ENCODE measurements at places on chromosomes 7 and 10.

DNA sequence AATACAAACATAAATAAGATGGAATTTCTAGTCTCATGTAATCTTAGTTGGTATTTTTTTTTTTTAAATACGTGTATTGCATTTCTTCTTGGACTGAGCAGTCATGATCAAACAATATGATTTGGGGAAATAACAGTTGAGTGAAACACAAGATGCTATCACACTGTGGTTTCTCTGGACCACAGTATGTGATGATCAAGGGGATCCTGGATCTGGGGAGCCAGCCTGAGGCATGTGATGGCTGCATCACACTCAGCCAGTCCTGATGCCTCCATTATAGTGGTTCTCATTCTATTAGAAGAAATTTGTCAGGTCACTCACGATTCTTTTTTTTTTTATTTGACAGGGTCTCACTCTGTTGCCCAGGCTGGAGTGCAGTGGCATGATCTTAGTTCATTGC, 495.9 kb upstream of the POT1 start:
- ATAC-seq = no peak

DNA sequence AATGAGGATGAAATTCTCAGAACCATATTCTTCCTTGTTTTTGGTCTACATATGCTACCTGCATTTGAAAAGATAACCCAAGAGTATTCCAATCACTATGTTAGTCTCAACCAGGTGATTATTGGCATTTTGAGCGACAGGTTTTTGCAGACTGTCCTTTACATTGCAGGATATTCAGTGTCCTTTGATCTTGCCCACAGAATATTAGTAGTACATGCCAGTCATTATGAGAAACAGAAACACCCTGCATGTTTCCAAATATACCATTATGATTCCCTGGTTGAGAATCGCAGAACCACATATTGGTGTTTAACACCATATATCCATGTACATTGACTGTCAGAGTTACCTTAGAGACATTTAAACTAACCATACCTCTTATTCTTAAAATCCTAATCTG, 30.6 kb downstream of the TMEM243 start:
- no peak for ATAC-seq

DNA sequence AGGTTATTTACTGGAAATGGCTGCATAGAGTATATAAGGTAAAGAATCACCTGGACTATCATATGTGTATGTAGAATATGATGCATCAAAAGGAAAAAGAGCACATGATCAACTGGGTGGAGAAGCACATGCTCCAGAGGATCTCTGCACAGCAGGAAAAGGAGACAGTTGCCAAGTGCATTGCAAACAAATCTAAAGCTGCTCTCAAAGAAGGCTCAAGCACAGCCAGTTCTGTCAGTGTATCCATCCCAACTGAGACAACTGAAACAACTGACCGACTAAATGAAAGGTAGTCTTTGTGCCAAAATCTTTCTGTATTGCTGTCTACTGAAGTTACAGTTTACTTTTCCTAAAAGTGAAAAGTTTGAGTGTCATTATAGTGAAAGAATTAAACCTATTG, 83.2 kb upstream of the SGCE start:
- ATAC-seq = no peak

GRCh38 chr10:72851509-72851908, 42.0 kb upstream of the OIT3 start:
- ATAC-seq = no peak

GRCh38 chr10:110208614-110209453, 1.4 kb downstream of the MXI1 start:
- no peak for ATAC-seq

DNA sequence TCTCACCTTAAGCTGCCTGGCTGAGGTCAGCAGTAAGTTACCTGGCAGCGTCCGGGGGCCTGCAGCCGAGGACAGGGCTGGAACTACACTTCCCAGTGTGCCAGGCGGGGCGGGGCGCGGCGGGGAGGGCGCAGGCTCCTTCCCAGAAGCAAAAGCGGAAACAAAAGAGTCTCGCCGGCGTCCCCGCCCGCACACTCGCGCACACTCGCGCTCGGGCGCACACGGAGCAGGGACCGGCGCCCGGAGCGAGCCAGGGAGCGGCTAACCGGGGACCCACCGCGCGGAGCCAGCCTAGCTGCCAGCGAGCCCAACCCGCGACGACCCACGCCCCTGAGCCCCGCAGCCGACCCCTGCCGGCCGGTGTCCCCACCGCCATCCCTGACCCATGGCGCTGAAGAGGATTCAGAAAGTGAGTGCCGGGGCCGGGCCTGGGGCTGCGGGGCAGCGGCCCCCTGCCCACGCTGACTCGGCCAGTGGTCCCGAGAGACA, at the start of gene UBE2D1:
Gene UBE2D1 (plus strand): TSS at position 190 of the 489 bp plus-strand sequence. CDS start 196 bp downstream, at position 386.
- ATAC-seq = peak; percentile 95

GRCh38 chr10:133405844-133406527, 12.0 kb downstream of the MTG1 start:
- ATAC-seq = no peak

GRCh38 chr7:112021379-112022044, 184.7 kb downstream of the DOCK4 start:
- no peak for ATAC-seq

- no peak for ATAC-seq
These were observed 129.6 kb downstream of the TNS3 start for GRCh38 chr7:47452295-47452694.

- no peak for ATAC-seq
These were observed 21.6 kb downstream of the LIPJ start for GRCh38 chr10:88608052-88608732.

GRCh38 chr7:107982918-107983389, 20.0 kb downstream of the LAMB1 start:
- ATAC-seq = peak; percentile 76

GRCh38 chr7:139182363-139182762, 48.7 kb upstream of the UBN2 start:
- no peak for ATAC-seq

- ATAC-seq = no peak
These were observed 6.7 kb downstream of the SKIDA1 start for GRCh38 chr10:21518641-21519396.

DNA sequence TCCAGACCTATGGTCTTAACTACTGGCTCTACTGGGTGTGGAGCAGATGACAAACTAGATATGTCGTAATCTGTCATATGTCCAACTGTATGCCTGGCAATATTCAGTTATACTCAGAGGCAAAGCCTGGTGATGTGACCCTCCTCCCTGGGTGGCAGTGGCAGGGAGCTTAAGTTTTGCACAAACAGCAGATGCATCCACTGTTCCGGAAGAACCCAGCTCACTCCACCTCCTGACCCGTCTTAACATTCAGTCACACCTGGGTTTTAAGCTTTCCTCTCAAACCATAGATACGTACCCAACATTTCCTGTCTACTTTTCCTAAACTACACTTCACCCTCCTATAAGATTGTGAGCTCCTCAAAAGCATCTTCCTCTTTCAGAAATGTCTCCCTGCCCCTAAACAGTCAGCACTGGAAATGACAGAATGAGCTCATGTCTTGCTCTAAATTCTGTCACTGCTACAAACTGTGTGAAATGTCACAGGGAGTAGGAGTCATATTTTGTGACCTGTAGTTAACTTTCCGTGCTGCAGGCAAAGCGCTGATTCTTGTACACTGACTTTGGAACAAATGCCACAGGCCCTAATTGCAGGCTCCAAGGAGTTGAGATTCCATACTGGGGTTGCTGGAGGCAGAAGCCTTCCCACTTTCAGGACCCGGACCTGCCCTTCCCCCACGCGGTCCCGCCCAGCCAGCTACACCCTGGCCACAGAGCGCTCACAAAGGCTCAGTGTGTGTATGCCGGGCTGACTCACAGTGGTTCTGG, 23.9 kb downstream of the SCD start:
- ATAC-seq = peak; percentile 35

GRCh38 chr7:110507832-110508231, 583.1 kb upstream of the LRRN3 start:
- no peak for ATAC-seq

DNA sequence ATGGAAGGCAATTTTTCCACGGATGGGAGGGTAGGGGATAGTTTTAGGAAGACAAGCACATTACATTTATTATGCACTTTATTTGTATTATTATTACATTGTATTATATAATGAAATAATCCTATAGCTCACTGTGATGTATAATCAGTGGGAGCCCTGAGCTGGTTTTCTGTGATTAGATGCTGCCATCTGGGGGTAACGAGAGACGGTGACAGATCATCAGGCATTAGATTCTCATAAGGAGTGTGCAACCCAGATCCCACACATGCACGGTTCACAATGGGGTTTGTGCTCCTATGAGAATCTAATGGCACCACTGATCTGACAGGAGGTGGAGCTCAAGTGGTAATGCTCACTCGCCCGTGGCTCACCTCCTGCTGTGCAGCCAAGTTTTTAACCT, 103.9 kb upstream of the STK17A start:
- ATAC-seq = no peak

- no peak for ATAC-seq
These were observed 1203.3 kb upstream of the CELF2 start for GRCh38 chr10:9814285-9814864.

DNA sequence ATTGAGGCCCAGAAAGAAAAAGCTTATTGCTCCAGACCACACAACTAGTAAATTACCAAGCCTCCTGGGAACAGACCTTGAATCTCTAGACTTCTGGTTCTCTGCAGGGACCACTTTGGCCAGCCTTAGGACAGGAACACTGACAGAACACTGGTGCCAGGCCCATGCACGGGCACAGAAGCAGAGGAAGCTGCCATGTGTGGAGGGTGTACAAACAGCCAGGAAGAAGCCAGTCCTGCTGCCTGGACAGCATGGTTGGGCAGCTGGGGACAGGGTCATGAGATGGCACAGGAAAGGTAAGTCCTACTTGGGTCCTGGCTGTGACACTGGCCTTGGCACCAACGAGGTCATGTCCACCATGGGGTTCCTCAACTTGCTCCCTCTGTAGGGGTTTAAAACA, 19.2 kb downstream of the MMRN2 start:
- no peak for ATAC-seq

GRCh38 chr10:46084321-46085165, 38.5 kb upstream of the MSMB start:
- ATAC-seq = no peak

DNA sequence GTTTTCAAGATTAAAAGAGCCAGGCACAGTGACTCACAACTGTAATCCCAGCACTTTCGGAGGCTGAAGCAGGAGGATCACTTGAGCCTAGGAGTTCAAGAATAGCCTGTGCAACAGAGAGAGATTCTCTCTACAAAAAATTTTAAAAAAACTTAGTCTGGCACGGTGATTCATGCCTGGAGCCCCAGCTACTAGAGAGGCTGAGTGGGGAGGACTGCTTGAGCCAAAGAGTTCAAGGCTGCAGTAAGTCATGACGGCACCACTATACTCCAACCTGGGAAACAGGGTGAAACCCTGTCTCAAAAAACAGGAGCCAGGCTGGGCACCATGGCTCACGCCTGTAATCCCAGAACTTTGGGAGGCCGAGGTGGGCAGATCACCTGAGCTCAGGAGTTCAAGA, 86.6 kb upstream of the KCTD7 start:
- ATAC-seq = no peak

DNA sequence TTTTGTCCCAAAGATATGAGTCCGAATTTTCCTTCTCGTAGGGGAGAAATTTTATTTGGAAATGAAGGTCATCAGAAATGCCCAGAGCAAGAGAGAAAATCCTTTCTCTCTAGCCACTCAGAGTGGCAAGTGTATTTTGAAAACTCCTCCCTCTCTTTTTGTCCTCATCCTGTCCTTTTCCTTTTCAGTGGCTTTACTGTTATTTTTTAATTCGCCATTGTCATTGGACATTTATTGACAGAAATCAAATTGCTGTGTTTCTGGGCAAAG, 39.6 kb downstream of the TET1 start:
- ATAC-seq = no peak

DNA sequence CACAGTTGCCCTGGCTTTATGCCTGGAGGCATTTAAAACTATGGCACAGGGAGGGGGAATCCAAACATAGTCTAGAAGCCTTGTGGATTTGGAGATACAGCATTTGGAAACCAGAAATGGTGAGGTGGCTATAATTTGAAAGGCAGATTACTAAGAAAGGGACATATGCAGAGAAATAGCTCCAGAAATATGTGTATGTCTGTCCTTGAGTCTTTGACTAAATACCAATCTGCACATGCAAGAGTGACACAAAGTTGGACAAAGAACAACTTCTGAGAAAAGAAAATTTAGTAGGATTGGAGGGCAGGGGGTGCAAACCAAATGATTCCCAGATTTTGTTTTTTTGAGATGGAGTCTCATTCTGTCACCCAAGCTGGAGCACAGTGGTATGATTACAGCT, 229.6 kb downstream of the TMEM26 start:
- no peak for ATAC-seq

DNA sequence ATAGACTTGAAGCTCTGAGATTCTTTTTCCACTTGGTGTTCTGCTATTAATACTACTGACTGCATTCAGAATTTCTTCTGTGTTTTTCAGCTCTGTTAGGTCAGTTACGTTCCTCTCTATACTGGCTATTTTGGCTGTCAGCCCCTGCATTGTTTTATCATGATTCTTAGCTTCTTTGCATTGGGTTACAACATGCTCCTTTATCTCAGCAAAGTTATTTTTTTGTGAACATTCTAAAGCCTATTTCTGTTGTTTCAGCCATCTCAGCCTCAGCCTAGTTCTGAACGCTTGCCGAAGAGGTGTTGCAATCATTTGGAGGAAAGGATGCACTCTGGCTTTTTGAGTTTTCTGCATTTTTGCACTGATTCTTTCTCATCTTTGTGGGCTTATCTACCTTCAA, 201.5 kb upstream of the GNAI1 start:
- ATAC-seq = no peak

GRCh38 chr7:18202315-18203045, 174.8 kb upstream of the PRPS1L1 start:
- ATAC-seq = no peak

DNA sequence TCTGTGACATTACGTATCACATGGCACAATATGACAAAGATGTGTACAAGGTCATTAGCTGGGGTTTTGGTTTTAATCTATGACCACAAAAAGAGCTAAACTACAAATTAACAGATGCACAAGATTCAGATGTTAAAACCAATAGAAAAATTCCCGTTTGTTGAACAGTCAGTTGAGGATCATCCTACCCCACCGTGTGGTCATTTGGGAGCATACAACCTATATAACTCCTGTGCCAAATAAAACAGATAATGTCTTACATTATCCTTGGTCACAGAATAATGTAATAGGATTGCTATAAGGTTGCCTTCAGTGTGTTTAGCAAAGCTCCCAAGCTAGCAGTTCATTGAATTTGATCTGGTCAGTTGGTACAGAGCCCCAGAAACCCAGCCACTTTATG, 28.2 kb downstream of the ASNS start:
- ATAC-seq = no peak

GRCh38 chr10:78041170-78042057, 7.8 kb downstream of the RPS24 start:
- ATAC-seq = no peak

GRCh38 chr7:155815332-155816191, 3.3 kb upstream of the SHH start:
- no peak for ATAC-seq

Data from gastroesophageal sphincter (tissue), 4 donors.